Neural progenitor cell (in vitro differentiated cells): ENCODE measurements at places on chromosomes 2 and 18. TPM values are rescaled to one million over a fixed set of nuclear protein-coding genes. Genes with fewer than 3 reads are reported as not detected.

C1QL2 gene
- total RNA-seq: not detected in 2 replicates

CYS1 gene
- 0.56 TPM in 1 of 2 replicates, not detected in the other for total RNA-seq

GKN2 gene
- not detected in 2 replicates for total RNA-seq

EMX1 gene
- total RNA-seq: 0.43 and 7.3 TPM in 2 replicates

GCG gene
- total RNA-seq: not detected in 2 replicates

RAMP1 gene
- total RNA-seq: not detected in 2 replicates

C2orf72 gene
- total RNA-seq: 2.4 TPM in 2 replicates

TEX44 gene
- total RNA-seq: not detected in 2 replicates

IL36A gene
- total RNA-seq: not detected in 2 replicates

MC4R gene
- 0.15 and 0.19 TPM in 2 replicates for total RNA-seq

IAH1 gene
- total RNA-seq: 22.4 and 45.6 TPM in 2 replicates

EMILIN1 gene
- total RNA-seq: 0.15 and 5.1 TPM in 2 replicates

RAB11FIP5 gene
- 4.2 and 6.8 TPM in 2 replicates for total RNA-seq

SLC19A3 gene
- 0.96 and 1.6 TPM in 2 replicates for total RNA-seq

CROCC2 gene
- total RNA-seq: not detected in 2 replicates
